NAMALWA (cell line): ENCODE measurements at places on chromosomes 1 and 21.

- peak; percentile 90 for DNase-seq
These were observed 3.0 kb upstream of the RGS2 start for GRCh38 chr1:192805832-192806323.

DNA sequence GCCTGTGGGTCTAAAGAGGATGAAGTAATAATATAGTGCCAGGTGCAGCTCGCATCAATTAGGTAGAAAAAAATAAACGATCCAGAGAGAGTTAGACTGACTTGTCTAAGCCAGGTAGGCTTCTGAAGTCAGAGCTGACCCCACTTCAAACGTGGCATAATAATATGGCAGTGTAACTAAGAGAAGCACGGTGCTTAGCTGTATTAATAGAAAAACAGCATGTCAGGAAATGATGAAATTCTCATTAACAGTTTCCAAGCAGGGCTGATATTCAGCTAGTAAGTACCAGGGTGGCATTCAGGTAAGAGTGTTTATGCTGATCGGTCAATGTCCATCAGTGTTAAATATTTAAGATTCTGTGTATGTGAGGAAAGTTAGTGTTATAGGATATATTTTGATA lies 145.8 kb upstream of the SAMSN1 start:
- DNase-seq, result peak; percentile 56

GRCh38 chr1:76989976-76990375 lies 122.7 kb downstream of the ST6GALNAC5 start:
- DNase-seq, result no peak

GRCh38 chr1:184987696-184988095 lies 13.4 kb upstream of the NIBAN1 start:
- no peak for DNase-seq

GRCh38 chr1:206000641-206001339 lies 2.4 kb downstream of the RAB7B start:
- no peak for DNase-seq

GRCh38 chr21:42374864-42375499 lies 8.6 kb upstream of the TFF1 start:
- no peak for DNase-seq

- DNase-seq, result no peak
These were observed 21.0 kb downstream of the NFYC start for GRCh38 chr1:40712405-40712944.

GRCh38 chr1:31607360-31607759 lies 10.1 kb upstream of the HCRTR1 start:
- DNase-seq, result no peak
